ENCODE measurements at places on chromosomes 3 and 15. TPM values are rescaled to one million over a fixed set of nuclear protein-coding genes. Genes with fewer than 3 reads are reported as not detected.

The LYZL4 gene
- not detected for total RNA-seq

The CLEC3B gene
- 96.6 TPM for total RNA-seq

The CASR gene
- total RNA-seq: not detected

The SLC22A14 gene
- not detected for total RNA-seq

The GCSAM gene
- 0.49 TPM for total RNA-seq

DNA sequence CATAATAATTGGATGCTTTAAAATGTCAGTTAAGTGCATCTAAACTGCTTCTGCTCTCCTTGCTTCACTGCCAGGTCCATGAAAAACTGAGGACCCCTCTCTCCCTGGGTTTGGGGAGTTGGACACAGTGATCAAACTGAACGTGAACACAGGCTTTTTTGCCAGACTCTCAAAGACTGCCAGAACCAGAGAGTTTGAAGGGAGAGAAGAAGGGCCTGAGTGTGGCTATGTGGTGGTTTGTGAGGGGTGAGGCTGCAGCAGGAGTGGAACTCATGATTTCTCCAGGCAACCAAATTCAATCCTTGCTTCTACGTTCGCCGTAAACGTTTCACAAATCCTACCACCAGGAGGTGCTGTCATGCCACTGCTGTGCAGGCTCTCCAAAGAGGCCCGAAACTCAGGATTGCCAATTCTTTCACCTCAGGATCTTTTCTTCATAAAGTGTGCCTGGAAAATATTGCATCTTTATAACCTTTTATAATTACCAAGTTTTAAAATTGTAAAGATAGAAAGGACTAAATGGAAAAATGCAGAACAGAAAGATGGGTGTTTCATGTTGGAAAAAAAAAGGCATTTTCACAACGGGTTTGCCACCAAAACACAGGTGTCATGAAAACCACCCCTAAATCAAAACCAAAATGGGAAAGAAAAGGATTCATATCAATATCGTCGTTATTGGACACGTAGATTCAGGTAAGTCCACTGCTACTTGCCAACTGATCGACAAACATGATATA, 19.7 kb downstream of the TM4SF4 start:
- H3K27me3 ChIP-seq: no peaks in the 10 kb centered on the region
- no peaks in the 10 kb centered on the region for H3K36me3 ChIP-seq
- H3K4me3 ChIP-seq: no peak overlapping the region

Measured in thoracic aorta (tissue), 2 donors.